ENCODE measurements at places on chromosomes 11 and 22.

- no peak for DNase-seq
Observed at GRCh38 chr11:133521502-133521901, 10.8 kb downstream of the OPCML start.

DNA sequence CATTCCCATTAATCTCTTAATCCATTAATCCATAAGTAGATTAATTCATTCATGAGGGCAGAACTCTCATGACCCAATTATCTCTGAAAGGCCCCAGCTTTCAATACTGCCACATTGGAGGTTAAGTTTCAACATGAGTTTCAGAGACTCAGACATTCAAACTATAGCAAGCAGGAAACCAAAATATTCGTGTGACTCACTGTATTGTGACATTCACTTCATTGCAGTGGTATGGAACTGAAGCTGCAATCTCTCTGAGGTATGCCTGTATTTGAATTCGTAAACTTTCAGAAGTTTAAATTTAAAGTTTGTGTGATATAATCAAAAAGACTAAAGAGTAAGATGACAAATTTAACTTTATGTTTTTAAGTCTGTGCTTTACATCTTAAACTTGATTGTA, 2.9 kb upstream of the OR52J3 start:
- DNase-seq, result no peak

- DNase-seq, result no peak
Observed at GRCh38 chr11:10785146-10785474, 23.6 kb downstream of the EIF4G2 start.

DNA sequence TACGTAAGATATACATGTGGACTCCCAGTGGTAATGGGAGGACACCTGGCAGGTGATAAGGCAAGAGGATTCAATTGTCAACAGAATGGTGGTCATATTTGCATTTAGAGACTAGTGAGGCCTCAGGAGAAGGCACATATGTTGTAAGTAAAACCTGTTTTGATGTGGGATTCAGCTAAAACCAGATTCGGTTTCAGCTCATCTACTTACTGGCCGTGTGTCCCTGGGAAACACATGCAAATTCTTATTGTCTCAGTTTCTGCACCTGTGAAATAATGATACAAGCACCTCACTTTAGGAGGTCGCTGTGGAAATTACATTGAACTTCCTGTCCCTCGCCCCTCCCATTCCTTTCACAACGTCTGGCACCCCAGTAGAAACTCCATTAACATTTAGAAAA, 78.9 kb upstream of the FIBIN start:
- no peak for DNase-seq

- DNase-seq, result no peak
Observed at GRCh38 chr11:132414451-132414850, 1044.0 kb downstream of the NTM start.

DNA sequence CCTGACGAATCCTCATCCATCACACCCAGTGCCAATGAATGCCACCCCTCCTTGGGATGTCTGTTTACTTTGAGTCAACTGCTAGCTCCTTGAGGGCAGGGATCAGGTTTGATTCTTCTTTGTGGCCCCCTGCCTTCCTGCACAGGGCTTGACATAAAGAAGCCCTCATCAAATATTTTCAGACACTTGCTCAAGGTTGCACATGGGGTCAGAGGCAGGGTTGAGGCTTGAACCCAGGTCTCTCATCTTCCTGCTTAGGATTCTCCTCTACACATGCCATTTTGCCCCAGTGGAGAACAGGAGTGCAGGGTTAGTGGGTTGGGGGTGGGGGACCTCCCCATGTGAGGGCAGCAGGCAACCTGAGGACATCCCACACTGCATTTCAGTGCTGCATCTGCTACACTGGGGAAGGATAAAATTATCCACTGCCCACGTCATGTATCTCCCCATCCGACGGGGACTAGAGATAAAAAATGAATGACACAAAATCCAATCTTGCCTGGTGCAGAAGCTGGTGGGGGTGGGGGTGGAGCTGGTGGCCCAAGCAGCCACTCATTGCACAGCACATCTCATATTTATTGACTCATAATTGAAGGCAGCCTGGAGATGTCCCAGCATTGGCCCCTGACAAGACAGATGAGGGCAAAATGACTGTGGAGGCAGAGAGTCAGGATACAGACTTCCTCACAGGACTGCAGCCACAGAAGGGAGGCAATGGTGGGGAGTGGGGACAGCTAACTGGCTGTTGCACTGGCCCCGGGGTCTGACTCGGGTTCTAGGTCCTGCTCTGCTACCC, 41.3 kb downstream of the NEU3 start:
- no peak for DNase-seq

- no peak for DNase-seq
Observed at GRCh38 chr22:31022516-31022915, 53.5 kb downstream of the TUG1 start.

DNA sequence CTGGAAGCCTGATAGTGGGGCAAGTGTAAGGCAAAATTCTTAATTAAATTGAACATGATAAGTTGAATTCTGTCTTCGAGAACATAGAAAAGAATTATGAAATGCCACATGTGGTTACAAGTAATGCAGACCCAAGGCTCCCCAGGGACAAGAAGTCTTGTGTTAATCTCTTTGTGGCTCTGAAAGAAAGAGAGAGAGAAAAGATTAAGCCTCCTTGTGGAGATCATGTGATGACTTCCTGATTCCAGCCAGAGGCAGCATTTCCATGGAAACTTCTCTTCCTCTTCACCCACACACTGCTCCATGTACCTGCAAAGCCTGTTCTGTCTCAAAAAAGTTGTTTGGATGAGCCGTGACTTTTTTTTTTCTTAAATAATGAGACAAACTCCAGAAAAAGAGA, 1.9 kb upstream of the TYR start:
- DNase-seq, result no peak

GRCh38 chr11:60530454-60531100, 15.4 kb downstream of the MS4A13 start:
- DNase-seq, result no peak
